GF-D8 (cell line): ENCODE measurements at places on chromosomes 11 and 22.

DNA sequence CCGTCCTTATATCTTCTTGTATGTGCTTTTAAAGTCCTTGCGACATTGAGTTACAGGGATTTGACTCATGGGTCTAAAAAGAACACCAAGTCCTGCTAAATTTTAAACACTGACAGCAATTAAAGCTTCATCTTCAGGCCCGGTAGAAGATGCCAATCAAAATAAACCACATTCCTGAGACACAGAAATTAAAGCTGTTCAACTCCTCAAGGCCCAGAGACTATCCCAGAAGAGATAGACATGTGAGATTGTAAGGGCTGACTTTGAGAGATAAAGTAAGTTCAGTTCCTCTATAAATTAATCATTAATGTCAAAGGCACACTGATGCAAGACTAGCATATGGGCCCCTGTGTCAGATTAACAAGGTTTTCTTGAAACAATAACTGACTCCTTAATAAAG lies 49.8 kb downstream of the OSBPL5 start:
- DNase-seq, result no peak

- DNase-seq, result no peak
Observed at GRCh38 chr22:11627436-11627797, 3900.6 kb upstream of the OR11H1 start.

DNA sequence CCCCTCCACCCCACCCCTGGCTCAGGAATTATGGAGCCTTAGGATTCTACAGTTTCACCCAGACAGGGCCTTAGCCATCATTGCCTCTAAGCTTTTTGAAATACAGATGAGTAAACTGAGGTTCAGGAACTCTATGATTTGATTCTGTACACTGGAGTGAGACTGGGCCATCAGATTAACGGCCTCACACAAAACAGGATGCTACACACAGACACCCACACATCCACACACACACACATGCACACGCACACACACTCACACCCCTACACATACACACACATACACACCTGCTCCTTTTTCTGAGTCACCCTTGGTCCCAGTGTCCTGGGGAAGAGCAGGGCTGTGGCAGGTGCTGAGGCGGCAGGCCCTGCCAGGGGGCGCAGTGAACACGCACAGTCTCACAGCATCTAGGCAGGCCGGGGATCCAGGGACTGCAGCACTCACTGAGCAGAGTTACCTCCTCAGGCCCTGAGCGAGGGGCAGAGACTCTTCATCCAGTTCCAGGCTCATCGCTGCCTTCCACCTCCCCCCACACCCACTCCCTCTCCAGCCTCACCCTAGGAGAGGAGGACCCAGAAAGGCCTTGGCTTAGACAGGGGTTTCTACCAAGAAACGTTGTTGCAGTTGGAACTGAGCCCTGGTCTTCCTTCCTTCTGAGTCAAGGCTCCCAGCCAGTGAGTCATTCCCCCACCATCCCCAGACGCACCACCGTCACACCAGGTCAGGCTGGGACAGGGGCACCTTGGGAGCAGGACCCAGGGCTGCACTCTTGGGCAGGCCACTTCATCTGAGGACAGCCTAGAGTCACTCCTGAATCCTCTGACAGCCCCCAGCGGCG lies 89.8 kb upstream of the PARVA start:
- DNase-seq, result no peak

GRCh38 chr11:45098929-45099328 lies 47.5 kb upstream of the PRDM11 start:
- DNase-seq, result no peak

DNA sequence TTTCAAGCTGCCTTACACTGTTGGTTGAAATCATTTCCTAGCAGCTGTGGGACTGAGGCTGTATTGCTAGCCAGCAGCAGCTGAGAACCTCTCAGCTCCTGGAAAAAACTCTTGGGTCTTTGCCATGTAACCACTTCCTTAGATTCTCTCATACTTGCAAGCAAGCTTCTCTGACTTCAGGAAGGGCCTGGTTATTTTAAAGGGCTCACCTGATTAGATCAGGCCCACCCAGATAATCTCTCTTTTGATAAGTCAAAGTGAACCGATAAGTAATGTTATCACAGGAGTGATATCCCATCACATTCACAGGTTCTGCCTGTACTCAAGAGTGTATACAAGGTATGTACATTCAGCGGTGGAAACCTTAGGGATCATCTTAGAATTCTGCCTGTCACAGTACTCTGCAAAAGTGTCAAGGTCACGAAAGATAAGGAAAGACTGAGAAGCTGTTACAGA lies 7.4 kb upstream of the CLPB start:
- DNase-seq, result peak; percentile 90
